ENCODE measurements at places on chromosomes 12 and 14. TPM values are rescaled to one million over a fixed set of nuclear protein-coding genes. Genes with fewer than 3 reads are reported as not detected.

DNA sequence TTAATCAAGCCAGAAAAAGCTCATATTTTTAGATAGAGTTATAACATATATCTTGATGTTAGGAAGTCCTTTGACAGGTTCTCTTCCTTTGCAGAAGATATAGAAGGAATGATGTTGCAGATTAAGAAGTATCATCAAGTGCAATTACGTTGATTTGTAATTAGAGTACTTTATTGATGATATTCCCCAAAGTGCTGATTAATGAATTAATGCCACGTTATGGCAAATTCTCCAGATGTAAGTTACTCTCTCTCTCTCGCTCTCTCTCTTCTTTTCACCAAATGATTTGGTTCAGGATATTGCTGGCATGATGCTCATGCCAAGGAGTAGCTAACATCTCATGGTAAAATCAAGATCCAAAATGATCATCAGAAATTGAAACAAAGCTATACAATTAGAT, 18.1 kb upstream of the CAND1 start:
- DNase-seq, result no peak

DNA sequence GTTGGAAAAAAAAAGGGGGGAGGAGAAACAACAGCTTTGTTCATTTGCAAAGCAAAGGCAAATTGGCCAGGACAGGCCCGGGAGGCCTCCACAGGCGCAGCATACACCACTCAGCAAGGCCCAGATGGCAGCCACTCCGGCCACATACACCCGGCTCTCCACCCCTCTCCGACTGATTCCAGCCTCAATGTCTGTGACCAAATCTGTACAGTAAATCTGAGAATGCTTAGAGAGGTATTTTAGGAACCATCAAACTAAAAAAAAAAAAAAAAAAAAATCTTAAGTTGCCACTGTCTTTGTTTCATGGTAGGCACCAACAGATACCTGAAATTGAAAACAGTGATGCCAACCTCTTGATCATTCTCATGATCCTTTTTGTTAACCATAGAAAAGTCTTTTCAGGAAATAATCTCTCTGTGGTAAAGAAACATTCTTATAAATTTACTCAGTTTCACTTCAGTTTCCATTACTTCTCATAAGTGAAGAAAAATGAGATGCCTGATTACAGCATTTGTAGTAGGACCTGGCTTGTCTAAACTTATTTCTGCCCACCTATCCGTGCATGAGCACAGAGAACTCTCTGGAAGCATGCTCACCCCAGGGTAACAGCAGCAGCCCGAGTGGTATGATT, 20.2 kb downstream of the VPS37B start:
- DNase-seq, result no peak

HVCN1 gene
- total RNA-seq, result 2.1 TPM

GRCh38 chr12:131963381-131963780, 13.6 kb downstream of the EP400 start:
- no peak for DNase-seq

LRRC9 gene
- total RNA-seq, result not detected

DNA sequence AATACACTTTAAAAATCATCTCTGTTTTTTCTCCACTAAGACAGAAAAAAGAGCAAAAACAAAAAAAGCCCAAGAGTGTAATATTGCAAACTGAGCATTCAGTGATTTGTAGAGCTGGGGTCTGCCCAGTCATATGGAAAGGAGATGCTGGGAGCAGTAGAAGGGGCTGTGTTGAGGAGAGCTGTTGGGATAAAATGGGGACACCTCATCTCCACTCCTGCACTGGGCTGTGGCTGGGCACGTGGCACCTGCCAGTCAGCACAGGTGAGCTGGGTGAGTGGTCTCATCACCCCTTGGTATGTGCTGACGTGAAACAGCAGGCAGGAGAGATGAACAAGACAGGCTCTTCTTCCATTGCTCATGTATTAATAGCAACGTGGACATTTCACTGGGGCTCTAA, 217.4 kb downstream of the C12orf42 start:
- DNase-seq, result no peak

NPAS3 gene
- total RNA-seq, result 0.90 TPM

INHBE gene
- 0.34 TPM for total RNA-seq

GRCh38 chr12:60027266-60027665, 431.4 kb downstream of the SLC16A7 start:
- DNase-seq, result no peak

GALNT6 gene
- total RNA-seq, result 1.3 TPM

TMEM179 gene
- 0.32 TPM for total RNA-seq

GRCh38 chr14:67491741-67492507, 3.4 kb upstream of the TMEM229B start:
- DNase-seq, result no peak

GRCh38 chr14:101797856-101798255, 36.3 kb downstream of the PPP2R5C start:
- no peak for DNase-seq

DNA sequence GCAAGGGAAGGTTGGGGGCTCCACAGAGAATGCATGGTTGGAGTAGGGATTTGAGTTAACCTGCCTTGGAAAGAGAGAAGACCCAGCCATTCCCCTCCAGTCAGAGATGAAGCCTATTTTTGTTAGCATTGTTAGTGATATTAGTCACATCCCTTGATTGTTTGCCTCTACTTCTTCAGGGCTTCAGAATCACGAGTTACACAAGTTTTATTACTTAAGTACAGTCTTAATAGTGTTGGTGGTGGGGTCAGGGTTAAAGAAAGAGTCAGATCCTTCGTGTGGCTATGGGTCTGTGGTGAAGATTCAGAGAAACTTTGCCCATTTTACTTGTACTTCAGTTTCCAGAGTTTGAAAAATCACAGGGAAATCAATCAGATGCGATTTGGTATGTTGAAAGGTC, 363.1 kb downstream of the LRIG3 start:
- DNase-seq, result no peak

PROX2 gene
- total RNA-seq, result not detected

GRCh38 chr12:56947633-56948456, 9.6 kb downstream of the RDH16 start:
- DNase-seq, result peak; percentile 23

GRCh38 chr14:50008974-50009373, 107.4 kb downstream of the VCPKMT start:
- no peak for DNase-seq

- DNase-seq, result no peak
These were observed 177.7 kb upstream of the FRMD6 start for GRCh38 chr14:51473808-51474565.

GOLGA3 gene
- total RNA-seq, result 37.7 TPM

DNA sequence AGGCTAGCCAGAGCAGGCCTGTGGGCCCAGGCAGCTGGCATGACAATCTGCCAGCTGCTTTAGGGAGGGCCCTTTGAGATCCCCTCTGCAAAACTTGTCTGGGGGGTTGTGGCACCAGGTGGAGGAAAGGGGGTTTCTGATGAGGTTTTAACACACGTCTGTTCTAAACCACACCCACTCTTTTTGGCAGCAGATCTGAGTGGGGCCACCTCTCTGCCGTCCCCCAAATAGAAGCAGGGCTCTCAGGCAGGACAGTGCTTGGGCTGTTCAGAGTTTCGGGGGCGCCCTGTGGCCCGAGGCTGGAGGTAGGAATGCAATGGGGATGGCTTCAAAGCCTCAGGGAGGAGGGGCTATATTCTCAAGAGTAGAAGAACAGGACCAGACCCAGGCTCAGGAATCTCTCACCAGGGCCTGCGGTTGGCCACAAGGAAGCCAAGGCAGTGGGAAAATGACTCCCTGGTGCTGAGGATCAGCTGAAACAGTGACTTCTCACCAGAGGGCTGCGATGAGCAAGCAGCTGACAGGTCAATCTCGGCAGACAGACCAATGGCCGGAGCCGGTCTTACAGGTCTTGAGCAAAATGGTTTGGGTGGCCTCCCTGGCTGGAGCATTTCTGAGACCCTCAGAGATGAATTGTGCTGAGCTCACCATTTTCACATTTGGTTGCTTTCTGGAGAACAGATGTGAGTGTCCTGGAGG, 1.5 kb upstream of the KRT5 start:
- DNase-seq, result no peak

DNA sequence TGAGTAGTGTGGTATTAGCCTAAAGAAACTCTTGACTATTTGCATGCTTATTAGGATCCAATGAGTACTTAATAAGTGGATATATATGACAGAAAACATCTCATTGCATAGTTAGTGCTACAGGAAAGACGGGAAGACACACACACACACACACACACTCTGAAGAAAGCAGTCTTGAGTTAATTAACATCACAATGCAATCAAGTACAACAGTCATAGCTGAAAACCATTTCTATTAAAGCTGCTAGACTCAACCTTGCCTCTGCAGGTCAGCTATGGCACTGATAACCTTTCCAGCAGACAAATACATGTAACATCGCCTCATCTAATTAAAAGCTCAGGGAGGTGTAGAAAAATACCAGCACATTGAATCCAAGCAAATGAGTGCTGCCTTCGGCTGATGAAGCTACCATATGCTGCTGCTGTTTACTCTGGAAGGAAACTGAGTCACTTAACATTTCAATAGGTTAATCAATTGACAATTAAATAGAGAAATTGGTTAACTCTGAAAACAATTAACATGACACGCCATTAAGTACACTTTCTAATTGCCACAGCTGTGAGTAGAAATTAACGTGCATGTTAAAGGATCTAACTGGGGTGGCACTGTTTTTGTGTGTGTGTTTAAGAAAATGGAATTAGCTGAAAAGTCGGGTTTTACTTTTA, 93.2 kb upstream of the OTX2 start:
- DNase-seq, result no peak

DEGS2 gene
- total RNA-seq, result not detected

RABGGTA gene
- 23.9 TPM for total RNA-seq

Measured in SK-MEL-5 (cell line).